ENCODE measurements at places on chromosomes 3 and 15.

GRCh38 chr15:66909381-66909890, 156.0 kb upstream of the SMAD3 start:
- no peak for DNase-seq

- DNase-seq = no peak
Measured at GRCh38 chr3:43773273-43774094, 82.7 kb downstream of the ABHD5 start.

DNA sequence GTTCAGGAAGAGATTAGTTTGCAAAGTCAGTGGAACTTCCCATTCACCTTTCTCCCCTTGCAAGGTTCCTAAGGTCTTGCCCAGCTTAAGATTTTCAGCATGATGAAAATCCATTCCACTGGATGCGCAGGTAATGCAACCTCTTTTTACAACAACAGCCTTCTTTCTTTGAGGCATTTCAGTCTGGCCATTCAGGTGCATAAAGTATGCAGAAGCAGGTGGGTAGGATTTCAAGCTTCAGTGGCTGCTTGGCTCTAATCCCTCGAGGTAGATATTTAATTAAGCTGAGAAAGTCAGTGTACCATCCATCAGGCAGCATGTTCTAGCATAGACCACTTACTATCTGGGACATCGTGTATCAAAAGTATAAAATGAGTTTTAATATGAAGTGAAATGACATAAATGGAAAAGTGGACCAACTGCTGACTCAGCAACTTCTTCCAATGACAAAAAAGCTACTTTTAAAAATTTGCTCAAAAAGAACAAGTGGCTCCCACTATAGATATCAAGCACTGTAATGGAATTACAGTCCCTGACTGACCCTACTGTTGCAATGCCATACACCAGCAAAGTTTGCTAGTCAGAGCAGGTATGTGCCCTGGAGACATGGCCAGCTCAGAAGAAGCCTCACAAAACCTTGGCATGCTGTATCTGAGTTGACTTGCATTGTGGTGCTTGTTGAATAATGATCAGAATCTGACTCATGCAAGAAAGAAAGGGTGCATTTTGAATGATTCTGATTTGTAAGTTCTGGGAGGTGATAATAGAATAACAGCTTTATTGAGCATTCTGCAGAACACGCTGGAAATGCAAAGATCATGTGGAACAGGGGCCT, 459.9 kb upstream of the MCTP2 start:
- DNase-seq = no peak

- no peak for DNase-seq
Measured at GRCh38 chr3:192186498-192186897, 540.8 kb downstream of the FGF12 start.

GRCh38 chr3:57007521-57008460, 52.7 kb upstream of the SPATA12 start:
- DNase-seq = no peak

- DNase-seq = no peak
Measured at GRCh38 chr3:70177881-70178645, 134.4 kb downstream of the MDFIC2 start.

GRCh38 chr3:139676108-139676507, 1.7 kb downstream of the NMNAT3 start:
- no peak for DNase-seq

DNA sequence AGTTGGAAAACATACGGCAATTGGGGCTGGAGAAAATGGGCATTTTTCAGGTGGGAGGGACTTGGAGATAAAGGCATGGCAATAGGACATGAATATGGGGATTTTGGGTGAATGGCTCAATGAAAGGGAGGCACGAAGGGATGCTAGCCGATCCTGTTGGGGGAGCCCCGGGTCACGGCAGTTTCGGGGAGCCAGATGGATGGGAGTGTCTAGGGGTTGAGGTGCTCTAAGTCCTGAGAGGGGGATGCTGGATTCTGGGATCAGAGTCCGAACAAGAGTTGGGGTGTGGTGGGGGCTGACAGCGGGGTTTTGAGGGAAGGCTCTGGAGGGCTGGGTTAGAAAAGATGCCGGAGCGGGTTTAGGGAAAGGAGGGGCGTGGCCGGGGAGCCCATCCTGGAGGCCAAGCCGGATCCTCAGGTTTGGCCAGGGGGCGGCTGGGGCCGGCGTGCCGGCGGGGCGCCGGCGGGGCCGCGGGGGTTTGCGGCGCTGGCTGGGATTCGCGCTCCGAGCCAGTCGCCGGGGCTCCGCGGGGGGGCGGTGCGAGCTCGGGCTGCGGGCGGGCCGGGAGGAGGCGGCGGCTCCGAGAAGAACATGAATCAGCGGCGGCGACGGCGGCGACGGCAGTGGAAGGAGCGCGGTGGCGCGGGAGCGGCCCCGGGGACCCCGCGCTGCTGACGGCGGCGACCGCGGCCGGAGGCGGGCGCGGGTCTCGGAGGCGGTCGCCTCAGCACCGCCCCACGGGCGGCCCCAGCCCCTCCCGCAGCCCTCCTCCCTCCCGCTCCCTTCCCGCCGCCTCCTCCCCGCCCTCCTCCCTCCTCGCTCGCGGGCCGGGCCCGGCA, at the start of gene TYRO3:
Gene TYRO3 (plus strand): TSS at position 813 of the 839 bp plus-strand sequence. CDS start 46 bp downstream, outside the sequence.
- DNase-seq = peak; percentile 59

DNA sequence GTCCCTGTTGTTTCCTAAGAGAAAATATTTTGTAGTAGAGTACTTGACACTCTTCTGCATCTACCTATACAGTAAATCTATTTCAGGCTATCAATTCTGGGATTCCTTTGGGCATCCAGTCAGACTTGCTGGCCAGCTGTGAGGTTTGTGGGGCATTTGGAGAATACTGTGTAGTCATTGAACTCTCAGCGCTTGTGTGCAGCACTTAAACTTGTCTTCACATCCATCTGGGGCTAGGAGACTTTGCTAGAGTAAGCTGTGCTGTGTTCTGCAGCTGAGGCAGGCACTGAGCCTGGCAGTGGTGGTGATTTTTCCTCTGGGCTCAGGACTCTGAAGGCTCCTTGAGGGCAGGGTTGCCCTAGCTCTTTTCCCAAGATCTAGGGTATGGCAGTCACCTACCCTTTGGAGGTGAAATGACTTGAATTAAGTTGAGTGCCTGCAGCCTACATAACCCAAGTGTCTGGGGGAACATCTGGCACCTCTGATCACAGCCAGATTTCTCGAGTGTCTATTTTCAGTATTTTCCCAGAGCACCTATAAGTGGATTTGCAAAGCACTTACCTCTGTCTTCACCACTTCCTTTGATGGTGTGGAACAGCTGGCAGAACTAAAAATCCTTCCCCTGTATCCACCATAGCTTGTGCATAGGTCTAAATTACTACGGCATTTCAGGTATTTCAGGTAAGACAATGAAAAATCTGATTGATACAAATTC, 19.3 kb downstream of the CLSTN2 start:
- no peak for DNase-seq

DNA sequence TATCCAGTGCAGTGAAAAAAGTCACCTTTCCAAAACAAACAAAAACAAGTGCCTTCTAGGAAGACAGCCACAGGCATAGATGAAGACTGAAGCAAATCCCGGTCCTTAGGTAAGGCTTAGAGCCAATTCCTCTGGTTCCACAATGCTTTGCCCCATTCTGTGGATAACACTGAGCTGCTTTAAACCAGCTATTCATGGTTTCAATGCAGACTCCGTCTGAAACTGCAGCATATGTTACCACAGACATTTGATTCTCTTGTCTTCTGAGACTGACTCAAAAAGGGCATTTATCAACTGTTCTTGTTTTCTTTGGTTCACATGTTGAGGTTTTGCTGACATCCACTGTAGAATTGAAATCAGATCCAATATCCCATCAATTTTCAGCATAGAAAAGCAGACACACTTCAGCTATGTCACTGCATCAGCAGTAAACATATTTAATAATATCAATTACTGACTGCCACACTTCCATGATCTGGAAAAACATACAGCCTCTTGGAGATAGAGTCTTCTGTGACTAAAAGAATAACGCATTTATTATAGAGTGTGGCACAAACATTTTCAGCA, 659.3 kb downstream of the ROBO2 start:
- no peak for DNase-seq

DNA sequence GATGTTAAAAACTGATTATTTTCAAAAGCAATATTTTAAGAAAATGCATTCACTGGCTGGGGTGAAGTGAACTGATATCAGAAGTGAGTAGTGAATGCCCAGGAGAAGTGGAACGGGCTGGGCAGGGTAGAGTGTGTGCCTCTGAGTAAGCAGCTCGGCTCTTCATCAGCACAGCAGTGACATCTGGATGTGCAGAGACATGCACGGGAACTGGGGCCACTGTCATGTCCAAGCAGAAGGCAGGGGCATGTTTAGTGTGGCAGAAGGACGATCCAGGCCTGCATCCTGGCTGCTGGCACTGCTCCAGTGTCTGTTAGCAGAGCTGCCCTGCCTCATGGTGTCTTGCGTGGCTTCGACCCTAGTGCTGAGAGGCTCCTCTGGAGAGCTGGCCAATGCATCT, 305.6 kb upstream of the LRRFIP2 start:
- DNase-seq = no peak
